Activated CD8-positive, alpha-beta memory T cell treated with anti-CD3 and anti-CD28 coated beads, Interleukin-2, amount 50 U/mL, for 48 hours (primary cell): ENCODE measurements at places on chromosomes 2 and 18.

GRCh38 chr2:45578056-45578843 lies 32.8 kb downstream of the SRBD1 start:
- DNase-seq: no peak

DNA sequence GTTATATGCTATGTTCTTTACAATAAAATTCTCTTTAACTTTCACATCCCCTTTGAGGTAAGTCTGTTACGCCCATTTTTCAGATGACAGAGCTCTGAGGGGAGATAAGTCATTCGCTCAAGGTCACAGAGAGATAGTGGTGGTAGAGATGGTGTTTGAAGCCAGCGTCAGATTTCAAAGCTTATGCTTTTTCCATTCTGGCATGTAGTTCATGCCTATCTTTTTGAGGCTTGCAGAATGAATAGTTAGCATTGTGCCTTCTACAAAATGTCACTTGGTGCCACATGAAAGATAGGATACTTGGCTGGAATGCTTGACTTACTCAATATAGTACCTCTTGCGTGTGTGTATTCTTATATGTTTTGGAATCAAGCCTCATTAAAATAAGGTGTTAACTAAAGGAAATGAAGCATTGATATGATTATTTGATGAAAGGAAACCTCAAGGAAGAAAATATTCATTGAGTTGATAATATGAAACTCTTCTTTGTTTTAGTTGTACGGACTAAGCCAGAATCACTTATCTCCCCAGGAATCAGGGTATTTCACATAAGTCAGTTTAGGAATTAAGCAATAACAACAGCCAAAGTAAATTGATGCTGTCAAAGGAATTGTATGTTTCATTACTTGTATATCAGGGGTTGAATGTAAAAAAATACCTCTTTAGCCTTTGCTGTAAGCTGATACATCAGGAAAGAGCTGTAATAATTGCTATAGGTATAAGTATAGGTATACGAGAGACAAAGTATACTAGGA lies 15.5 kb downstream of the SPATS2L start:
- no peak for DNase-seq

GRCh38 chr18:46296656-46297055 lies 192.5 kb downstream of the HAUS1 start:
- no peak for DNase-seq

DNA sequence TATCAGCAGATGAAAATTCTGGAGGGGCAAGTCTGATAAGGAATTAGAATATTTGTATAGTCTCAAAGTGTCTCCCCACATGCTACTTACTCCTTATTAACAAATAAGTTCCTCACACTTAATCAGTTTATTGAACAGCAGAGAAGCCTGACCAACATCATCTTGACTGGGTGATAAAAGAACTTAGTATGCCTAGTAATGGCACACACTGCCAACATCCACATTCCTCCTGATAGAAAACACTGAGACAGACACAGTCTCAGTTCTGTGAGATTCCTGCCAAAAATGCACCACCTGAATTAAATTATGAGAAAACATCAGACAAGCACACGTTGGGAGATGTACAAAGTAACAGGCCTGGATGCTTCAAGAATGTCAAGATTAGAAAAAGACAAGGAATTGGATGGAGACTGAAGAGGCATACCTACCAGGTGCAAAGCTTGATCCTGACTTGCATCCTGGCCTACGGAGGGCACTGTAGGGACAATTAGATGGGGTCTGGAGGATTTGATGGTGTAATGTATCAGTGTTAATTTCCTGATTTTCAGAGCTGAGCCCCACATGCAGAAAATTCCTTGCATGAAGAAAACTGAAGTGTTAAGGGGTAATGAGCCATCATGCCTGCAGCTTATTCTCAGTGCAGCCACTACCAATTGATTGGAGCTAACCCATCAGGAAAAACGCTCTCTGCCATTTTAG lies 200.4 kb upstream of the SH3BP4 start:
- DNase-seq: no peak

GRCh38 chr2:74281141-74281975 lies 61.9 kb downstream of the SLC4A5 start:
- DNase-seq: no peak

DNA sequence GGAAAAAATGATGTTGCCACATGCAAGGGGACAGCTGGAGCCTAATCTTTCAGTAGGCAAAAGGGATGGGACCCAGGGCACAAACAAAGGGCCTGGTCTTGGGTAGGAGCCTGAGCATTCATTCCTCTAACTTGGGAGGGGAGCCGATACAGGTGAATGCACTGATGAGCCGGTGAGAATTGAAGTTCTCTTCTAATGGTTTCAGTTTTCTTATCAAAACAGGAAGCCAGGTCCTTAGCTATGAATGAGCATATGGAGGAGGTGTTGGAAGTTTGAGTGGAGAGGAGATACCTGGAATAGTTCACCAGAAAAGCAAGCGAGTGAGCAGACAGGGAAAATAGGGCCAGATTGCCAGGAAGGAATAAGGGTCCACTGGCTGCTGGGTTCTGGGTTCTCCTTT lies 10.1 kb downstream of the DPP4 start:
- no peak for DNase-seq

- no peak for DNase-seq
Observed at GRCh38 chr18:44643004-44643403, 37.7 kb upstream of the SETBP1 start.

- no peak for DNase-seq
Observed at GRCh38 chr2:119071476-119071875, 87.1 kb downstream of the C1QL2 start.

- DNase-seq: no peak
Observed at GRCh38 chr2:29463181-29463900, 348.1 kb downstream of the CLIP4 start.

- no peak for DNase-seq
Observed at GRCh38 chr18:79849328-79850207, 51.8 kb downstream of the KCNG2 start.
